ENCODE measurements at places on chromosomes 5 and 9.
A peak's percentile ranks its signal among the peaks of the same experiment; 100 is the strongest.

DNA sequence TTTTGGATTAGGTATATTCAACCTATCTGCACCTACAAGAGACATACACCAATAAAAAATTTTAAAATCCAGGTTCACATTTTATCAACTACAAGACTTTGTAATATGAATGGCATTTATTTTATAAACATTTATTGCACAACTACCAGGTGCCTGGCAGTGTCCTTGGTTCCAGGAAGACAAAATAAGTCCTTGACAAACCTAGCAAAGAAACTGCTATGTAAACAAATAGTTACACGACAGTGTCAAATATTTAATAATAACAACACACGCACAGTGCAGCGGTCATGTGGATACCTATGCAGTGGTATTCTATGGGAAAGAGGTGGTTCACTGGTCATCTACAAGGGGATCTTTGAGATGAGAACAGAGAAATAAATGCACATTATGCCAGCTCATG is 120.7 kb downstream of the MYO10 start:
- DNase-seq = no peak

DNA sequence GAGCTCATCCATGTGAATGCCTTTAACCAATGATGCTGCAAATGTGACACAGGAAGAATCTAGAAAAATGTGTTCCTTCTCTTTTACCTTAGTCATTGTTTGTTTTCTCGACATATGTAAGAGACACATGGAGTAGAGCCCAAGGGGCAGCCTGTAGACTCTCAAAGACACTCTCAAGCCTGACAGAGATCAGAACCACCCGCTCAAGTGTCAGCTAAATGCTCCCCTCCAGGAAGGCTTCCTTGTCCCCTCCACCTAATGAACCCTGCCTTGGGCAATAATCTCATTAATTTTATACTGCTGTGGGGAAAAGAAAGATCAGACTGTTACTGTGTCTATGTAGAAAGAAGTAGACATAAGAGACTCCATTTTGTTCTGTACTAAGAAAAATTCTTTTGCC is 157.4 kb downstream of the MUSK start:
- DNase-seq = no peak

DNA sequence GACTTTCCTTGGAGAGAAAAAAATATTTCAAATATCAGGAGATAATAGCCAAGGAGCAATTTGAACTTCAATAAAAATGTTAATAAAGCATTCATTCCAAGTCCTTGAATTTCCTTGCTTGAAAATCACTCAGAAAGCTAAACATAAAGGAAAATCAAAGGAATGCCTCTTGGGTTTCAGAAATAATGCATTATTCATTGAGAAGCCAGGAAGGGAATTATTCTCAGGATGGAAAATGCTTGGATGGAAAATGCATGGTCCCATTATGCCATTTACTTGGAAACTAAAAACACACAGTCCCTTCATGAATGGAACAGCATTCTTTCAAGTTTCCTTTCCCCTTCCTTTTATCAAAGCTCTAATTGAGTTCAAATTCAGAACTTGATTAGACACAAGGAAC is 160.9 kb downstream of the LPAR1 start:
- no peak for DNase-seq

DNA sequence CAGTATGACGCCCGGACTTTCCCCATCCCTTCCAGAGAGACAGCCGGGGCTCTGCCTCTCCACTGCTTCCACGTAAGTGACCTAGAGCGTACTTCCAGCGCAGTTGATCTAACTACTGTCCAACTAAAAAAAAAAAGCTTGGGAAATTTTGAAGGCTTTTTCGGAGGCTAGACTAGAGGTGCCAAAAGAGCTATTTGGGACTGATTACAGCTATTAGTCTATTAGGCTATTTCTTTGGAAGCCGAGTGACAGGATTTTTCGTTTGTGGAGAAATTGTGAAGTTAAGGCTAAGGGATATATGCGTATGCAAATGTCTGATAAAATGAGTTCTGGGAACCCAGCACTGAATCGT is 1.5 kb downstream of the CCNO start:
- DNase-seq = no peak

GRCh38 chr5:170832241-170832640 is 29.6 kb upstream of the RANBP17 start:
- DNase-seq = no peak

DNA sequence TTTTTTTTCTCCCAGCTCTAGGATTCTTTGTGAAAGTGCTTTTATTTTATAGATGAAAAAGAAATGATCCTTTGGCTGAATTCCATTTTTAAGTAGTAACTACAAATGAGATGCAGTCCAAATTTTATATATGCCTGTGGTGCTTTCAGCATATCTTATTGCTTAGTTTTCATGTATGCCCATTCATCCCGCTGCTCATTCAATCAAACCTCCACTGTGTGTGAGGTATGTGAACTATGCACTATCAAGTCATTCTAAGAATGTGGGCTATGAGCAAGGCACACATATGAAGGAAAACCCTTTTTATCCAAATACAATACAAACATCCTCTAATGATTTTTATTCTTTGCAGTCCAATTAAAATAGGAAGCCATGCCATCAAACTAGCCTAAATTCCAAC is 1069.1 kb upstream of the DMAC1 start:
- DNase-seq = no peak

GRCh38 chr5:54320256-54320655 is 9.9 kb upstream of the ARL15 start:
- no peak for DNase-seq

GRCh38 chr5:32283539-32284377 is 29.0 kb downstream of the MTMR12 start:
- DNase-seq = no peak

DNA sequence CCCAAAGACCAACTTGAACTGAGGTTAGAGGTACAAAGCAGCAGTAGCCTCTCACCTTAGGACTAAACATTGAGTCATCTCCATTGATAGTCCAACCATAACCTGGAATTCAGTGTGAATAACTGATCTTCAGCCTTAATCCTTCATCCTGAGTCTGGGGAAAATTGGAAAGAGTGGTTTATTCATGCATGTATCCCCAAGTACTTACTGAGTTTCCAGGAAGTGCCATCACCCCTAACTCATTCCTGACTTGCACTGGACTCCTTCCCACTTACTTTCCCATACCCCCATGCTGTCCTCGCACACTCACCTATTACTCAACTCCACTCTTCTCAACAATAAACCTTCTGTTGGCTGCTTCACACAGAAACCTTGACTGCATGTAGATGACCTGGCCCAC is 161.4 kb upstream of the ZNF462 start:
- DNase-seq = no peak

- no peak for DNase-seq
Measured at GRCh38 chr5:180658774-180659564, 9.6 kb upstream of the FLT4 start.

DNA sequence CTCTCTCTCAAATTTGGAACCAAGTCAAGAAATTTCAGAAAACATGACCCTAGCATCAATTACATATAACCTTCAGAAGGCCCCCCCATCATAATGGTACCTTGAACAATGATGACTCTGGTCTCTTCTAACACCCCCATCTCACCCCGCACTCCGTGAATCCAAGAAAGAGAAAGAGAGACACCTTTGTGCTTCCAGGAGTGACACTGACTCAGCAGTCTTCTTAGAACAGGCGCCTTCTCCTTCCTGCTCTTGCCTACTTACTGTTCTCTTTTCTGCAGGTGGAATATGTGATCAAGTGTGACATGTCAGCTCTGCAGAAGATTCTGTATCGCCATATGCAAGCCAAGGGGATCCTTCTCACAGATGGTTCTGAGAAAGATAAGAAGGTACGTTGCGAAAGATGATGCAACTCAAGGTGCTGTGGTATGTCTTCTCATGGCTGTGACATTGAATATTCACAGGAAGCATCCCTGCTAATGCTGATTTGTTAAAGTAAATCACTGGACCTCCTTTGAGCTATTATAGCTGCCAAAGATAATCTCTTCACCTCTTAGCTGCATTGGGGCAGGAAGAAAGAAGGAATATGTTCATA is 81.3 kb downstream of the SMARCA2 start:
- DNase-seq = peak; percentile 27

DNA sequence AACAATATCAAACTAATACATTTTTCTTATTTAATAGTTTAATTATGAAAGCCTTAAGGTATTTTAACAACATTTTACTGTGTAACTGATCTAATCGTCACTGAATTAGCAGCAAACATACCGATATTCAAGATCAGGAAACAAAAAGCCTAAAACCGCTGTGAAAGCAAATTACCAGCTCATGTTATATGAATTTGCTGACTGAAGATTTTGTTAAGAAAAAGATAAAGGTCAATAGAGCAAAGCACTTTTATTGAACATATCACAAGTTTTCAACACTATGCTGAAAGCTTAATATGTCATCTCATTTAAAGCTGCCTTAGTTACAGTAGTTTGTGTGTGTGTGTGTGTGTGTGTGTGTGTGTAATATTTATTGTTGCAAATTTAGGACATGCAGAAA is 1634.9 kb upstream of the NUDT12 start:
- DNase-seq = no peak

DNA sequence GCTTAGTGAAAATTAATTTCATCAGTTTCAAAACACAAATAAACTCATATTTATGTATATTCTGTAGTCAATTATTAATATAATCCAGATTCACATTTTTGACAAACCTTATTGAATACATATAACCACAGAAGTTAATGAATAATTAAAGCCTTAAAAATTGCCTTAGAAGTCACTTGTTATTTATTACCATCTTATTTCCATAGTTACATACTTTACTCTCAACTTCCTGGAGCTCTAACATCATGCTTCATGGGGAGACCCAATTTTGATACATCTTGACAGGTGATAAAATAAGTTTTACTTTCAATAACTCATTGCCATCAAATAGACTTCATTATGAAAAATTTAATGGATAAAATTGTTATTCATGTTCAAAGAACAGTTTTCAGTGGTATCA is 1038.7 kb downstream of the PTPRD start:
- no peak for DNase-seq

GRCh38 chr5:57482671-57483106 is at the start of gene ACTBL2:
Gene ACTBL2, minus strand, starts transcription at chr5:57482811. Its CDS starts 104 bp downstream, at chr5:57482707.
- DNase-seq = no peak

DNA sequence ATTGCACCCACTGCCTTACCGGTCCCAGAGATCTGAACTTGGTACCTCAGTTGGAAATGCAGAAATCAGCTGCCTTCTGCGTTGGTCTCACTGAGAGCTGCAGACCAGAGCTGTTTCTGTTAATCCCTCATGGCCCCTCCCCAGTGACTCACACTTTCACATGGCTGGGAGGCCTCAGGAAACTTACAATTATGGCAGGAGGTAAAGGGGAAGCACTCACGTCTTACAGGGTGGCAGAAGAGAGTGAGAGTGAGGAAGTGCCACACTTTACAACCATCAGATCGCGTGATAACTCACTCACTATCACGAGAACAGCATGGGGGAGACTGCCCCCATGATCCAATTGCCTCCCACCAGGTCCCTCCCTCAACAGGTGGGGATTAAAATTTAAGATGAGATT is 648.5 kb downstream of the MTRR start:
- DNase-seq = peak; percentile 20

GRCh38 chr5:156402387-156402921 is 75.5 kb downstream of the SGCD start:
- DNase-seq = no peak

DNA sequence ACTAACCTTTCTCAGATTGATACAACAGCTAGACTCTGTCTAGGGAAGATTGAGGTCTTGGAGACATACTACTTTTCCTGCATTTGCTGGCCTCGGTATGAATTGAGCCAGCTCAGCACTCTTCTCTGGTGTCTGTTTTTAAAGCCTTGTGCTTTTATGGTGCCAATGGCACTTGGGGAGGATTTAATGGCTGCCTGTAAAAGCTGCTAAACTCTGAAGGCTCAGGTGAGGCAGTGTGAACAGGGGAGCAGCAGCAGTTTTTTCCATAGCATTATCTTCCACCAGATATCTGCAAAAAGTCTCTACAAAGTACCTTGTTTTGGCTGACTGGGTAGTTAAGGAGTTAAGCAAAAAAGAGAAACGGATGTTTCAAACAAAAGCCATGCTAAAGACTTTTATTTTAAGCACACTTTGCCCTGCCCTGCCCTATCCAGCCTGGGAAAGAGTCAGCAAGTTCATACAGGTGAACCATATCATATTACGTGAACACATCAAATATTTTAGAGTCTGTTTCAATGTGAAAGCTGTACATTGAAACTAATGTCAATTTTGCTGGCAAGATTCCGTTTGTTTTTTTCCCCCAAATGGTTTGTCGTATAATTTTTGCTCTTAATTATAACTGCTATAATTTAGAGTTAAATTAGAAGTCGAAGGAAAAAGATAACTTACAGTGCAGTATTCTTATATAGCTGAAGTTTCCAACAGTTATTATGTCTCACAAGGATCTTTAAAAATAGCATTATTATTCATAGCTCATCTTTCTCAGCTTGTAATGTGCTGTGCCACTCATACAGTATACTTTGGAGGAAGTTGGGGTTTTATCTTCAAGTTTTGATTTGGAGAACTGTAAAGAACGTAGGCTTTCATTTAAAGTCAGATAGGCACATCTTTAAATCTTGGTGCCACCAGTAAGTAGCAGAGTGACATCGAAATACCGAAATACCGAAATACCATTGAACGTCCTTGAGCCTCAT is 424.1 kb upstream of the CD180 start:
- DNase-seq = no peak

DNA sequence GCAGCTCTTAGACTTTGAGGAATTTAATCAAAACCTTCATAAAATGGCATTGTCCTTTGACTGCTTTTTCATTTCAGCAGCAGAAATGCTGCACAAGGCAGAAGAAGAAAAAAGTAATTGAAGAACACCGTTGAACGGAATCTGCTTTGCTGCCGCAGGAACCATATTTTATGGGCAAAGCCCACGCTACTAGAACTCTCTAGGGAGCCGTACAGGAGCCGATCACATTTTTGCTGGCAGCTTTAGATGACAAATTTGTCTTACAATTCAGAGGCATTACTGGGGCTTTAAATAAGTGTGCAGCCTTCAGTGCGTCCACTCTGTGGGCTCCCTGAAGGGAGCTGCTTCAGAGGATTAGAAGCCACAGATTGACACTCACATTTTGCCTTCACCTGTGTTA is 5.4 kb downstream of the CFAP90 start:
- no peak for DNase-seq

DNA sequence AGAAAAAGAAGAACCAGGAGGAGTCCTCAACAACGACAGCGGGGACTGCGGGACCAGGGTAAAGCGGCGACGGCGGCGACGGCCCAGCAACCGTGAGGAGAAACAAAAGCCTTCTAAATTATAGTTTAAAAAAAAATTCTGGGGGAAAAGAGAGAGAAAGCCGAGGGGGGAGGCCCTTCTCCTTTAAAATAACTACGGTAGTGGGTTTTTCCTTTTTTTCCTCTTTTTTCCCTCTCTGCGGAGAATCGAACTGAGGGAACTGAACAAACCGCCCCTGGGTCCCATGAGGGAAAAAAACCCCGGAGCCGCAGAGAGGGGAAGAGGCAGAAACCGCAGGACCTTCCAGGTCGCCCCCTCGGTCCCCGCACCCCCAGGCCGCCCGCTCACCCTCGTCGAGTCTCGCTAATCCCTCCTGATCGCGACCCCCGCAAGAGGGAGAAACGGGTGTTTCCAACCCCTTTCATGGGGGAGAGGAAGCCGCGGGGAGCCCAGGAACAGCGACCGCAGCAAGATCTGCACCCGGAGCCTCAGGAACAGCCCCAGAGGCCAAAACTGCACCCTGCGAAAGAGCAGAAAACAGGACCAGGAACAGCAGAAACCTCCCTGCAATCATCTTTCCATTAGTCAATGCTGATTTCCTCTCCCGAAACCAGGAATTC is 453 bp downstream of the CPEB4 start:
- DNase-seq = peak; percentile 43

- no peak for DNase-seq
Measured at GRCh38 chr5:123537845-123538244, 25.9 kb downstream of the CSNK1G3 start.
